ENCODE measurements at places on chromosomes 6 and 20.
A peak's percentile ranks its signal among the peaks of the same experiment; 100 is the strongest.

DNA sequence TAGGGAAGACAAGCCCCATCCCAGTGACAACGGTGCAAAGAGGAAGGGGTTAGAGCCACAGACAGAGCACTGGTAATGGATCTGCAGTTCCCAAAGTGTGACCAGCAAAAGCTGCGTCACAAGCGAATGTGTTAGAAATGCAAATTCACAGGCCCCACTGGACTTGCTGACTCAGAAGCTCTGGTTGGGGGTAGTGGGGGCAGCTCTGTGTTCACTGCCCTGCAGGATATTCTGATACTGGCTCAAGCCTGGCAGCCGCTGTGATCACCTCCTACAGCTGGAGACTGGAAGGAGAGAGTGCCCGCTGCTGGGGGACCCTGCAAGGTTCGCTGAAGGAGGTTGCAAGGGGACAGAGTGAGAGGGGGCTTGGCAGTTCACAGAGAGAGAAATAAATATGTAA, 179.7 kb upstream of the CDH4 start:
- DNase-seq, result no peak

DNA sequence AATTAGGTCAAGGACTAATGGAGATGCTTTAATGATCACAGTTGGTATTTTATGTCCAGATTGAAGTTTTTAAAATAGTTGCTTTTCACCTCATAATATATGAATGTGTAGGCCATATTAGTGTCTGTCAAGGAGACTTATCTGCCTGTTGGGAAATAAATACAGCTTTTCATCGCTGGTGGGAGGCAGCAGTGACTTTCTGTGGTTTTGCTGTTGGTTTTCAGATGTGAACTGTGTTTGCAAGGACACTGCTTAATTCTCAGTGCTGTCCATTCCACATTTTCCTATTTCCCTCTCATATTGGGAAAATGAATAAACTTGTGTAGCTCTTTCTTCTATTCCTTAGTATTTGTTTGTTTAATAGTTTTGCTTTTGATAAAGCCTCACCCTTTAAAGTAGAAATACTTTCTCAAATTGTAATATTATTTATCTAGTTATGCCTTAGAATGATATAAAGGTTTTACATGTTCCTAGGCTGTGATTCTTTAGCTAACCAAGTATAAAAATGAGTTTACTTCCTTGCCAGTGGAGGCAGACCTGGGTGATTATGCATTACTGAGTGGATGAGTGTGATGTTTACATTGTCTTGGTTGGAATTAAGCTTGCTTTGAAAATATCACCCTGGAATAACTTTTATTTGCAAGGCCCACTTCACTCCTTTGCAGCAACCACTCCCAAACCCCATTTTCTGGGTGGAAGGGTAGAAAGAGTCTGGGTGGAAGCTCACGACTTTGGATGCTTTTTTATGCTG, 3.3 kb downstream of the PLCB4 start:
- DNase-seq, result no peak

DNA sequence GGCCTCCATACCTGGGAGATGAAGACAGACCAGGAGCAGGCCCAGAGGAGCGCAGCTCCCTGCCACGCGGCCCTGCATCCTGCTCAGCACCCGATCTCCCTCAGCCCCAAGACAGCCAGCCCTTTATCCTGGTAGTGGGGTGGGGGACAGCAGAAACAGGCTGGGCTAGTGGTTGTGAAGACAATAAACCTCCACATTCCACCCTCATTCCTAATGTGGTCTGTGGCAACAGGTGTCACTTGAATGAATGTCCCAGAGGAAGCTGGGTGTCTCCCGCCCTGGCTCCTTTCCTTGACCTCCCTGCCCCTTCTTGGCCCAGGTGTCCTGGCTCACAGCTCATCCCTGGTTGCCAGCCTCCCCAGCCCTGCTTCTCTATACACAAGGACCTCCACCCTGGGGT, at the start of gene C6orf15:
C6orf15 (minus strand) TSS at position 98 of the 400 bp plus-strand sequence; CDS start at position 78, 20 bp downstream.
- no peak for DNase-seq

DNA sequence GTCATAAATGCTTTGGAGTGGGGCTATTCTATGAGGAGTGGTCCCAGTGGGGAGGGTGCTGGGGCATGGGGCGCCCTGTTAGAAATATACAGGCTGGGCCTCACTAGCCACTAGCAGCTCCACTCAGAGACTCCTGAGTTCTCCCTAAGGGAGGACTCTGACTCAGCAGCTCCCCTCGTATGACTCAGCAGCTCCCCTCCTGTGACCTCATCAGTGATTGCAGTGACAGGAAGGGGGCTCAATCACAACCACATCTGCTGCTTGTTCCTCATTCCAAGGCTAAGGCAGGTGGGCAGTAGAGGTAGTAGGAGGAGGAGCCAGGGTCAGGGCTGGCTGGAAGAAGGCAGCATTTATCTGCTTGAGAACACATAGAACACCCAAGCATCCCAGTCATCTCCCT, 73.7 kb downstream of the PRND start:
- DNase-seq, result no peak

- DNase-seq, result no peak
Observed at GRCh38 chr6:139426795-139427194, 52.3 kb upstream of the CITED2 start.

DNA sequence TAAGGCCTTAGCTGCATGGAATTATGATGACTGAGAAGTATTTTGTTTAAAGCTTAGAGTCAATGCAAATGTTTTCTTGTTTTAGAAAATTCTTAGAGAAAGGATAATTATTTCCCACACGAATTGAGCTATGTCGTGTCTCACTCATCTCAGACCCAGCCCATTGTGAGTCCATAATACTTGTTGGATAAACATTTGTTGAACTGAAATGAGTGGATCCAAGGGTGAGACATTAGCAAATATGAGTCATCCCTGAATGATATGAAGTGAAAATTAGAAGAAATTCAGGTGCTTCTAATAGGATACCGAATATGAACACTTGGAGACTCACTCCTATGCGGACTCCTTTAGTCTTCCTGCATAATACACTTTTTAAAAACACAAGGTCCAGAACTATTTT, 41.6 kb upstream of the ARMC2 start:
- DNase-seq, result no peak

- DNase-seq, result no peak
Observed at GRCh38 chr6:168060521-168060931, 18.5 kb downstream of the FRMD1 start.

DNA sequence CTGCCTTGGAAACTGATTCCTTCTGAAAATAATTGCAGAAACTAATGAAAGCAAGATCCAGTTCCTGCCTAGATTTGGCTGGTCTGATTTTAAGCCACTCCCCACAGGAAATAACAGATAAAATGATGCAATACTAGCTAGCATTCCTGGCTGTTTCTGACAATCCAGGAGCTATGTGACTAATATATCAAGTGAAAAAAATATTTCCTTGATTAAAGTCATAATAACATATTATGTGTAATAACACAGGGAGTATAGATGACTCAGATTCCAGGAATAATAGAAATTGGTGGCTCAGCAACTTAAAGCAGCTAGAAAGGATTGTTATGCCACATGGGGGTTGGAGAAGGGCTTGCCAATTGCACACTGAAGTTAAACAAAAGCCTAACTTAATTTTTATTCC, 182.7 kb upstream of the SALL4 start:
- no peak for DNase-seq

DNA sequence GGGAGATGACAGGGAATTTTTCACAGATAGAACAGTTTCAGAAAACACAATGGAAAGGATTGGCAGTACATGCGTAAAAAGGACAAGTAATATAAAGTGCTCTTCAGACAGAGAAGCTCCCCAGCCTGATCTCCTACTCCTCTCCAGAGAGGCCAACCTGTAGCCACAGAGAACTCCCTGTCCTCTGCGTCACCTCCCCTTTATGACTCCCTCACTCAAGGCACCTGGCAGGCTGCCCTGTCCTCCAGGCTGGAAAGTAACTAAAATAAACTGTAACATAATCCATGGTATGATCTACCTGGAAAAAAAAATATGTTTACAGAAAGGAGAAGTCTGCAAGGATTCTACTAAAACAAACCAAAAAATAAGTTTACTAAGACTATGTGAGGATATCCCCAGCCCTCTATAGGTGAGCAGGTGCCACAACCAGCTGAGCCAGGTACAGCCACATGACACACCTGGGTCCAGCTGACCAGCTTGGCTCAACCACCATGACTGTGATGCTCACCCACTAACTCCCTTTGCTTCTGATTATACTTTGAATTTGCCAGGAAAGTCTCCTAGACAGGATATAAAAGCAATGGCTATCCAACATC, 29.2 kb downstream of the MBOAT1 start:
- DNase-seq, result no peak

- DNase-seq, result peak; percentile 9
Observed at GRCh38 chr6:30769088-30769852, 24.9 kb upstream of the IER3 start.

- no peak for DNase-seq
Observed at GRCh38 chr6:106637051-106637716, 7.8 kb downstream of the QRSL1 start.

DNA sequence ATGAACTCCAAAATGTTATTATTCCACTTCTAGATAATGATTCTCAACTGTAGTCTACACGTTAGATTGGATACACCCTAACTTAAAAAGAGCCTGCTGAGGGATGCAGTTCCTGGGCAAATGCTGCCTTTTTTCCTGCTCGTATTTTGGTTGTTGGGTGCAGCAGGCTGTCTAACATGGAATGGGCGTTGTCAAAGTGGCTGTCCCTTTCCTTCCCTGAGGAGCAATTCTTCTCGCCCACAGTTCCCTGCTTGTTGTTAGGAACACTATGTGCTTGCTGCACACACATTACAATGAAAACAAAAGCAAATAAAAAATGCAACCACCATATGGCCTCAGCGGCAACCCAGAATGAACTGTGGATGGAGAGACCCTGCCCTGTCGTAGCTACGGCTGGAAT, 1.7 kb upstream of the ADGRF5 start:
- DNase-seq, result no peak

GRCh38 chr6:6225885-6226529, 94.5 kb downstream of the F13A1 start:
- DNase-seq, result no peak

DNA sequence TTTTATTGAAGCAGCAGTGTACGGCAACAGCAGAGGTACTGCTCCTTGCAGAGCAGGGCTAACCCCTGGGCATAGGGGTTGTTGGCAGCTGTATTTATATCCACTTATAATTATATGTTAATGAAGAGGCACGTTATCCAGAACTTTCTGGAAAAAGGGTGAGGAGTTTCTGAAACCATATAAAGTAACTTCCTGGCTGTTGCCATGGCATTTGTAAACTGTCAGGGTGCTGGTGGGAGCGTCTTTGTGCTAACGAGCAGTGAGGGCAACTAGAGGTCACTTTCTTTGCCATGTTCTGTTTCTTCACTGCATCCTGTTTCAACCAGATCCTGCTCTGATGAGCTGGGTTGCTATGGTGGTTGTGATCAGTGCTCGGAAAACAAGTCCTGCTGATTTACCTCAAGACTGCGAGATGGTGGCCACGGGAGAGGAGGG, 11.1 kb upstream of the ARFGEF2 start:
- DNase-seq, result peak; percentile 21

GRCh38 chr20:31869942-31870725, at the start of the genes DUSP15 and TTLL9:
DUSP15 (minus strand) TSS chr20:31870527; CDS start chr20:31870337, 190 bp downstream.
TTLL9 (plus strand) TSS chr20:31870634; CDS start chr20:31871127, 493 bp downstream.
- DNase-seq, result no peak

DNA sequence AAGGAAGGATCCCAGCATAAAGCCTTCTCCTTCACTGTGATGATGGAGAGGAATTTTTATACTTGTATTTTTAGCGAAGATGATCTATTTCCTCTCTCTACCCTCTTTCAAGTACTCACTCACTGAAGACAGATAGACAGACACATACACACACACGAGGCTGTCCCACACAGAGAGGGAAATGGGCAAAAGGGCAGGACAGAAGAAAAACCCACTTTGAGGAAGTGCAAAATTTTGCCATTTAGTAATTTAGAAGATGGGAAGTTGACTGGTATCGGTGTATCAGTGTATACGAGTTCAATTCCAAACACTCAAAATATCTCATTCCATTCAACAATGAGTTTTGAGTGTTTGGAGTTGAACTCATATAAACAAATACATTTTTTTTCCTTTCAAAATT, 30.9 kb downstream of the HEBP2 start:
- no peak for DNase-seq

DNA sequence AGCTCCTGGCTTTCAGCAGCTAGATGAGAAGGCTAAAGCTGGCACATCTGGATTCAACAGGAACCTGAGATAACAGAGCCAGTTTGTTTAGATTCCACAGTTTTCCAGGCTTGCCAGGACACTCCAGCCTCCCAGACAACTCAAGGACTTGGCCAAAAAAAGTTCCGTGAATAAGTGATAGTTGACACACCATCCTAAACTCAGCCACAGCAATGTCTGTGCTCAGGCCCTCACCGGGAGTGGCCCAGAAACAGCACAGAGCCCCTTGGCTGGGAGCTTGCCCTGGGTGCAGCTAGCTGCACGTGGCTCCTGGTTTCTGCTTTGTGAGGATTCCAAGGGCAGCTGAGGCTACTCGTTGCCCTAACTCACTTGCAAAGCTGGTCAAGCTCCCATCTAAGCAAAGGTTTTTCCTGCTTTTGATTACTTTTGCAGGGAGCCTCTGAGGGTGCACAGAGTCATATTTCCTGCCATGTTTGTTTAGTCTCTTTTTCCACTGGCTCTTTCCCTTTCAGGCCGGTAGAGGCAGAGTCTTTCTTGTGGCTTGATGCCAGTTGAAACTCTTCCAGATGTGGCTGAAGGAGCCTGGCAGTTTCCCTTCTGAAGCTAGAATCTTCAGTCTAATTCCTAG, 118.3 kb upstream of the ECI2 start:
- no peak for DNase-seq

- DNase-seq, result no peak
Observed at GRCh38 chr20:62745279-62745951, 36.8 kb downstream of the NTSR1 start.

GRCh38 chr6:161961046-161961445, 687.2 kb upstream of the AGPAT4 start:
- no peak for DNase-seq

DNA sequence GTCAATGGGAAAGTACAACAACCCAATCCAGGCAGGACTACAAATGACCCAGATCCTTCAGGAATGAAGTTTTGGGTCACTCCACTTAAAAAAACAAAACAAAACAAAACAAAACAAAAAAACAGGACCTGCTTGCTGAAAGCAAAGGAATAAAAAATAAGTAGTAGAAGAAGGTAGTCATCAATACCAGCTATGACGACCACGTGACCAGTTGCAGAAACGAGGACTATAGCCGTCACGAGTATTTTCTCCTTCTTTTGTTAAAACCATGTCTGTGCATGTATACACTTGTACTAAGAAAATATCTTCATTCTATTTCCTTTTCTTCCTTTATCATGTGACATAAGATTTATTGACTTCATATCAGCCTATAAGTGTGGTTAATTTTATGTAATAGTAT, 308.4 kb upstream of the DEFB112 start:
- DNase-seq, result no peak

- no peak for DNase-seq
Observed at GRCh38 chr6:142047934-142048592, 84.7 kb upstream of the GJE1 start.

DNA sequence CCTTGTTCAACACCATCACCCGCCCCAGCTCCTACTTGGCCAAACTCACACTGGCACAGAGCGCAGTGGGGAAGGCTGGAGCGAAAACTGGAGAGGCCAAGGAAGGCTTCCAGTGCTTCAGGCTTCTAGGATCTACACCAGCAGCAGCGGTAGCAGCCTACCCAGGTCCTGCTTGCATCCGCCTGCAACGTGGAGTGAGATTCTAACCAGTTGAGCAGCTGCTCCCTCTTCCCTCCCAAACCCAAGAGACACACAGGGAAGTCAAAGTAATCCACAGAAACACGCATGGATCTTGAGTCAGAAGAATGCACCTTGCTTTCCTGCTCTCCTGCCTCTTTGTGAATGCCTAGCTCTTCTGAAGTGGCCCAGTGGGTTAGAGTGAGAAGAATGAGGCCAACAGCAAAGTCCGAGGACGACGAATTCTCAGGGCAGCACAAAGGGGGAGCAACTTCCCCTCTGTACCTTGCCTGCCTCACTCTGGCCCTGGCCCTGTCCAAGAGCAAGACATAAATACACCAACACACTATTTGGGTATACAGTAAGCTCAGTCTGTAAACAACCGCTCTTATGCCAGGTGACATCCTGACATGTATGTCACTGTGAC, 95.9 kb upstream of the FOXQ1 start:
- DNase-seq, result no peak
